ENCODE measurements at places on chromosomes 5 and 9. TPM values are rescaled to one million over a fixed set of nuclear protein-coding genes. Genes with fewer than 3 reads are reported as not detected.

GRCh38 chr9:131010482-131011273 is 1.7 kb downstream of the LAMC3 start:
- no peak overlapping the region for H3K4me3 ChIP-seq
- H3K27ac ChIP-seq: no peak overlapping the region
- H3K27me3 ChIP-seq: no peaks in the 10 kb centered on the region
- DNase-seq: peak; percentile 15

- no peaks in the 10 kb centered on the region for H3K4me1 ChIP-seq
- no peaks in the 10 kb centered on the region for H3K36me3 ChIP-seq
- no peak overlapping the region for H3K4me3 ChIP-seq
- no peak overlapping the region for H3K27ac ChIP-seq
- H3K27me3 ChIP-seq: no peaks in the 10 kb centered on the region
- DNase-seq: no peak
Observed at GRCh38 chr9:18683851-18684250, 209.9 kb downstream of the ADAMTSL1 start.

DNA sequence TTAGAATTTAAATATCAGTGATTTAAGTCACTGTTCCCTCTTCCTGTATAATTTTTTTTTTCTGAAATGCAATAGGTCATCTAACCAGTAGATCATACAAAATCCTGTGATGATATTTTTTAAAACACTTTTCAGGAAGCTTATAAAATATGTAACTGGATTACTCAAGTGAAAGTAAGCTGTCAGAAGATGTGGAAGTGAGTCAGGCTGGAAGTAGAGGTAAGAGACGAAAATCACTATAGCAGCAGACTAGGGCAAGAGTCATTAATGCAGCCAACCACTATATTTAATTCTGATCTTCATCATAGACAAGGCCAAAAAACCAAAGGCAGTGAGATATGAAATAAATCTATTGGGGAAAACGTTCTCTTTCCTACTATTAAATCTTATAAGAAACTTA is 65.7 kb upstream of the C6 start:
- H3K27me3 ChIP-seq: no peaks in the 10 kb centered on the region
- H3K4me1 ChIP-seq: no peaks in the 10 kb centered on the region
- H3K27ac ChIP-seq: no peak overlapping the region
- no peaks in the 10 kb centered on the region for H3K36me3 ChIP-seq
- H3K4me3 ChIP-seq: no peak overlapping the region
- no peak for DNase-seq

Gene ENTPD2
- 0.79 TPM for total RNA-seq

Gene MORN5
- total RNA-seq: not detected

GRCh38 chr5:159923008-159923407 is 6.7 kb downstream of the ADRA1B start:
- H3K4me3 ChIP-seq: no peak overlapping the region
- no peak for DNase-seq
- H3K27me3 ChIP-seq: no peaks in the 10 kb centered on the region
- H3K27ac ChIP-seq: no peak overlapping the region
- no peaks in the 10 kb centered on the region for H3K4me1 ChIP-seq

DNA sequence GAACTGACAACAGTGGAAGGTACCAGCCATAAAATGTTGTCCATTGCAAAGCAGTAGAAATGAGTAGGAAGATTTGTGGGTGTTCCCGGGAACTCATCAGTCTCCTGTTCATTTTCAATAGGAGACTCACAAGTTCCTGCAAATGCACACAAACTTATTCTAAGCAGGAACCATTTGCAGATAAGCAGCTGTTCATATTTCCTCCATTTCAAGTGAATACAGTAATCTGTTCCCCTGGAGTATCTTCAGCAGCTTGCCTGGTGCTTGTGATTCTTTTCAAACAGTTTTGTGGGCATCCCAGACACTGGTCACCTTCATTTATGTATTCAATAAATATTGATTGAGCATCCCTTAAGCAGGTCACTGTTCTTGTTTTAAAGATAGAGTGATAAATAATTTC is 1315.5 kb upstream of the C9orf72 start:
- no peaks in the 10 kb centered on the region for H3K36me3 ChIP-seq
- H3K27ac ChIP-seq: no peak overlapping the region
- no peak for DNase-seq
- H3K27me3 ChIP-seq: no peaks in the 10 kb centered on the region
- no peak overlapping the region for H3K4me3 ChIP-seq
- H3K4me1 ChIP-seq: no peaks in the 10 kb centered on the region

GRCh38 chr5:170554521-170555267 is 50.9 kb downstream of the KCNIP1 start:
- H3K36me3 ChIP-seq: no peaks in the 10 kb centered on the region
- no peaks in the 10 kb centered on the region for H3K27me3 ChIP-seq
- H3K27ac ChIP-seq: no peak overlapping the region
- no peak overlapping the region for H3K4me3 ChIP-seq
- DNase-seq: no peak

Gene LTC4S
- 1.7 TPM for total RNA-seq

GRCh38 chr5:174306345-174307030 is 261.0 kb downstream of the NSG2 start:
- H3K4me3 ChIP-seq: no peak overlapping the region
- no peak overlapping the region for H3K27ac ChIP-seq
- no peaks in the 10 kb centered on the region for H3K27me3 ChIP-seq
- DNase-seq: no peak

- no peak for DNase-seq
- no peaks in the 10 kb centered on the region for H3K4me1 ChIP-seq
- H3K36me3 ChIP-seq: no peaks in the 10 kb centered on the region
- no peak overlapping the region for H3K4me3 ChIP-seq
Observed at GRCh38 chr5:83368319-83368718, 103.2 kb upstream of the VCAN start.

DNA sequence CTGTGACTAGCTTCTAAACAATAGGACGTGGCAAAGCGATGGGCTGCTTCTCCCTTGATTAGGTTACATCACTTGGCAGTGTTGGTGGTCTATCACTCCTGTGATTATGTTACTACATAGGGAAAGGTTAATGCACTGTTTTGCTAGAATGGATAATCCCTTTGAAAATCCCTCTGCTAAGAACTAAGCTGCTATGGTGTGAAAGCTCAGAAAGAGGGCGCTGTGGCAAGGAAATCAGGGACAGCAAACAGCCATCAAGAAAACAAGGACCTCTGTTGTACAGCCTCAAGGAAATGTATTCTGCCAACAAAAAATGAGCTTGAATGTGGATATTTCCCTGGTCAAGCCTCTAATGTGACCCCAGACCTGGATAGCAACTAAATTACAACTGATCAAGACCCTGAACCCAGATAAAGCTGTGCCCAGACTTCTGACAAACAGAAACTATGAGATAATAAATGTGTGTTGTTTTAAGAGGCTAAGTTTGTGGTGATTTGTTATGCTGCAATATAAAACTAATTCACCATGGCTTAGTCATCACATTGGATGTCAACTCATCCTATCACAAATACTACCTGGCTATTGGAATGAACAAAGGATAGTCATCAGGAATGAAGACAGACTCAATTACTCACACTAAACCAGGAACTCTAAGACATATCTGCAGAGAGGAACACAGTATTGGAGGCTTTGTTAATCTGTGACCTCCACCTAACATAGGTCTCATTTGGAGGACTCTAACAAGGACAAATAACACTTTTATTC is 1215.9 kb downstream of the EFNA5 start:
- H3K36me3 ChIP-seq: no peaks in the 10 kb centered on the region
- DNase-seq: no peak
- H3K4me1 ChIP-seq: no peaks in the 10 kb centered on the region
- H3K4me3 ChIP-seq: no peak overlapping the region
- H3K27ac ChIP-seq: no peak overlapping the region
- no peaks in the 10 kb centered on the region for H3K27me3 ChIP-seq

DNA sequence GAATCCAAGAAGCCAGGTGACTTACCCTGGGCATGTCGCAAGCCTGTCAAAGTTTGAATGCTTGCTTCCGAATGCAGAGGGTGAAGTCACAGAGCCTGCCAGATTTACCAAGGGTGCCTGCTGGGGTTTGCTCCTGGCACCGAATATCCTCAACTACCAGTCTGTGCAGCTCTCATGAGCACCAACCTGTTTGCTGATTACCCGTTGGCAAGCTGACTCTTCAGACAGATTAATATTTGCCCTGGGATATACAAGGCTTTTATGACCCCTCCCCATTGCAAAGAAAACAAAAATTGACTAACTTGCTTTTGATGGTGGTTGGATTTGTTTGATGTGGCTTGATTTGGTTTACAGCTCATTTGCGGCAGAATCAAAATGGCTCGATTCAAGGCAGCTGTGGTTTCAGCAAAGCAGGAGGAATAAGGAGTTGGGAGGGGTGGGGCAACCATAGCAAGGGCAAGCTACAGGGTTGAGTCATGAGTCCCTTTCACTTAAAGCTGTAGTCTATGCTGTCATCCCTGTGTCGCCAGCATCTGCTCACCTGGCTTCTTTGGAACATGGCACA is 82.3 kb upstream of the AGXT2 start:
- H3K4me3 ChIP-seq: no peak overlapping the region
- no peak for DNase-seq
- H3K4me1 ChIP-seq: no peaks in the 10 kb centered on the region
- no peaks in the 10 kb centered on the region for H3K27me3 ChIP-seq
- no peak overlapping the region for H3K27ac ChIP-seq
- no peaks in the 10 kb centered on the region for H3K36me3 ChIP-seq

Gene SHOC1
- 0.14 TPM for total RNA-seq

DNA sequence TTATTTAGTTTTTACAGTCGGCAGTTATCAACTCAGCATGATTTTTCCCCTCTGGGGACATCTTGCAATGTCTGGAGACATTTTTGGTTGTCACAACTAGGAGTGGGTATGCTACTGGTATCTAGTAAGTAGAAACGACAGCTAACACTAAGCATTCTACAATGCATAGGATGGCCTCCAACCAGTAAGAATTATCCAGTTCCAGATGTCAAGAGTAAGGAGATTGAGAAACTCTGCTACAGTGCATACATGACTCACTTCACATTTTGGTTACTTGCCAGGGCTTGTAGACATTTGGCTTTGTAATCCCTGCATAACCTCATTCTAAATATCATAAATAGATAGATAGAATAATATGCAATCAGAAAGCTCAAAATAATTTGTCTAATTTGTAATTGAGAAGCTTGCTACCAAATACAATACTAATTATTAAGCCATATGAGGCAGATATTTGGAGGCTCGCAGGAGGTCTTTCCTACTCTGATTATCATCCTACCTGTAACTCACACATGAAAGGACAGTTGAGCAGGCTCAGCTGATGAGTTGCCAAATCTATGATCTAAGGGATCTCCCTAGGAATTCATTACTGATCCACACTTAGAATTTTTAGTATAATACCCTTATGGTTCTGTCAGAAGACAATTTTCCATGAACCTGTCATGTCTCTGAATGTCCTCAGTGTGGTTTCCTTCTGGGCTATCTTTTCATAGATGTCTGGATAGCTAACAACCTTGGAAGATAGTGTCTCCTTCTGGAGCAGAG is 346.9 kb upstream of the TLE4 start:
- H3K27ac ChIP-seq: no peak overlapping the region
- H3K36me3 ChIP-seq: no peaks in the 10 kb centered on the region
- DNase-seq: no peak

Gene DCAF10
- 27.2 TPM for total RNA-seq

DNA sequence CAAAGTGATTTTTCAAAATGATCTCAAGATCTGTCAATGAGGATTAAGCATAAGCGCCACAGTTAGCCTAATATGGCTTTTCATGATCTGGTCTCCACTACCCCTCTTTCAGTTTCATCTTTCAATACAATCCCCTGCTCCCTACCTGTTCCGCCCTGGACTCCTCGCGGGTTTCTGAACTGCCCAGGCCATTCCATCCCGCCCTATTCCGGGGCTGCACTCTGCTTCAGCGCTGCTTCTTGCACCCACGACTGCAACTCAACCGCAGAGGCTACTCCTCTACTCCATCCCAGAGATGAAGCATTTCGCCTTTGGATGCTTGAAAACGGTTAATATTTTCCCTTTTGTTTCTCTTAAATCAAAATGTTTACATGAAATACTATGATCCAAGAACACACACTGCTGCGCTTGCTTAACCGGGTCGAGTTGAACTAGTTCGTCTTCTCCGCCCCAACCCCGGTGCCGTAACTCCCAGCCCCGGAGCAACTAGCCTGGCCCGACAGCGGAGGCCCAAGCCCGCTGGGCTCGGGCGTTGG is 716 bp upstream of the OTULIN start:
- H3K4me3 ChIP-seq: peak overlapping the region; percentile 85
- H3K27ac ChIP-seq: peak overlapping the region; percentile 94
- no peaks in the 10 kb centered on the region for H3K27me3 ChIP-seq
- H3K4me1 ChIP-seq: peaks cover 25% of the 10 kb centered on the region
- H3K36me3 ChIP-seq: no peaks in the 10 kb centered on the region

- DNase-seq: no peak
- H3K27me3 ChIP-seq: no peaks in the 10 kb centered on the region
- H3K4me1 ChIP-seq: peaks cover 20% of the 10 kb centered on the region
- peaks cover 38% of the 10 kb centered on the region for H3K36me3 ChIP-seq
Observed at GRCh38 chr5:140696891-140697492, 3.3 kb upstream of the ZMAT2 start.

- DNase-seq: no peak
- no peak overlapping the region for H3K27ac ChIP-seq
- H3K4me3 ChIP-seq: no peak overlapping the region
Observed at GRCh38 chr5:170144286-170145023, 38.8 kb downstream of the FOXI1 start.

Gene PSD2
- 0.04 TPM for total RNA-seq

DNA sequence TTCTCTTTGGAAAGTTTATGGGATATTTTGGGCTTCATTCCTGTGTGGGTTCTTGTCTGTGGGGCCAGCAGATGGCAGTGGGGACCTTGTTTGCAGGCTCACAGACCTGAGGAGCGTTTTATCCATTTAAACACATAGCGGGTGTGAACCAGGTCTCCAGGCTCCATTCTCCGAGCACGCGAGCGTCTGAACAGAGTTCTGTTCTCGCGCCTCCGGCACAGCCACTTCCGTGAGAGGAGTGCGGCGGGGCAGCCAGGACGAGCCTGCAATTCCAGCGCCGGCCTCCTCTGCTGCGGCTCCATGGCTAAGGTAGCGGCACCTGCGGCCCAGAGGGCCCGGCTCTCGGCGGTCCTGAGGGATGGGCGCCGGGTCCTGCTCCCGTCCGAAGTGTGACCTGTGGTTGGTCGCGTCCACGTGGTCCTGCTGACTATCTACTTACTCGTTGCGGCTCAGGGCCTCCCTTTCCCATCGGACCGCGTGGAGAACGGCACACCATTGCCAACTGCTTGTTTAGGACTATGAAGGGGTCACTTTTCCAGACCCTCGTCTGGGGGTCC is 7.3 kb downstream of the NRARP start:
- peak overlapping the region; percentile 59 for H3K4me3 ChIP-seq
- H3K36me3 ChIP-seq: no peaks in the 10 kb centered on the region
- DNase-seq: no peak
- H3K27me3 ChIP-seq: peaks cover 74% of the 10 kb centered on the region
- H3K27ac ChIP-seq: no peak overlapping the region
- no peaks in the 10 kb centered on the region for H3K4me1 ChIP-seq

DNA sequence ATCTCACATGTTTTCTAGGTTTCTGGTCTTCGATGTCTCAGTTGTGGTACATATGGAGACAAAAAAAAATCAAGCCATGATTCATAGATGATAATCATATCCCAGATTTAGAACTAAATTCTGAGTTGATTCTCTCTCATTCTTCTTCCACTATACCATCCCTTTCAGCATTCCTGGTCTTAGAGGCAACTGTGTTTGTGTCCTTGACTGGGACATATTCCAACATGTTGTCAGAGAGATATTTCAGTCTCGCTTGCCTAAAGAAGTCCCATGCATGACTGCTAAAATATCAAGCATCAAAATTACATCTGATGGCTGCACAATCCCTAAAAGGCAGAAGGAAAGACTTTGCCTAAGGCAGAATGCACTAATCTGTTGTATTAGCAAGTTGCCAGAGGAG is 236.6 kb downstream of the PSAT1 start:
- no peaks in the 10 kb centered on the region for H3K4me1 ChIP-seq
- no peak overlapping the region for H3K4me3 ChIP-seq
